ENCODE measurements at places on chromosomes 7 and 10.

GRCh38 chr7:40889539-40889938 is 754.7 kb downstream of the SUGCT start:
- DNase-seq = no peak

- no peak for DNase-seq
These were observed 4.1 kb downstream of the AGMO start for GRCh38 chr7:15557686-15558085.

GRCh38 chr7:101365956-101366355 is 3.3 kb downstream of the COL26A1 start:
- no peak for DNase-seq

- no peak for DNase-seq
These were observed 18.5 kb downstream of the MEOX2 start for GRCh38 chr7:15667991-15668390.

- no peak for DNase-seq
These were observed 108.4 kb upstream of the PALS2 start for GRCh38 chr7:24464861-24465260.

GRCh38 chr10:34183016-34183796 is 631.9 kb downstream of the PARD3 start:
- DNase-seq = no peak

Measured in germinal center (tissue), 1 donor.